ENCODE measurements at places on chromosomes 6 and 20. TPM values are rescaled to one million over a fixed set of nuclear protein-coding genes. Genes with fewer than 3 reads are reported as not detected.

- H3K36me3 ChIP-seq, result peaks cover 6% of the 10 kb centered on the region
- H3K27me3 ChIP-seq, result peaks cover 8% of the 10 kb centered on the region
- H3K27ac ChIP-seq, result no peak overlapping the region
- DNase-seq, result no peak
Observed at GRCh38 chr6:107625264-107625663, 135.3 kb downstream of the SOBP start.

- no peak overlapping the region for H3K27ac ChIP-seq
- no peaks in the 10 kb centered on the region for H3K27me3 ChIP-seq
- H3K36me3 ChIP-seq, result peaks cover 56% of the 10 kb centered on the region
- no peak overlapping the region for H3K4me3 ChIP-seq
Observed at GRCh38 chr6:109465772-109466171, 10.2 kb upstream of the MICAL1 start.

GRCh38 chr6:10237298-10238038, 177.4 kb downstream of the TFAP2A start:
- no peaks in the 10 kb centered on the region for H3K27me3 ChIP-seq
- H3K27ac ChIP-seq, result no peak overlapping the region
- H3K4me1 ChIP-seq, result no peaks in the 10 kb centered on the region
- no peak overlapping the region for H3K4me3 ChIP-seq
- no peak for DNase-seq
- H3K36me3 ChIP-seq, result no peaks in the 10 kb centered on the region

GRCh38 chr20:46592580-46593362, 42.3 kb upstream of the OCSTAMP start:
- no peak for DNase-seq
- no peaks in the 10 kb centered on the region for H3K36me3 ChIP-seq
- H3K4me3 ChIP-seq, result no peak overlapping the region
- no peak overlapping the region for H3K27ac ChIP-seq
- H3K4me1 ChIP-seq, result peaks cover 10% of the 10 kb centered on the region
- H3K27me3 ChIP-seq, result peaks cover 22% of the 10 kb centered on the region

- no peaks in the 10 kb centered on the region for H3K27me3 ChIP-seq
- peaks cover 11% of the 10 kb centered on the region for H3K36me3 ChIP-seq
- H3K4me3 ChIP-seq, result no peak overlapping the region
- no peak overlapping the region for H3K27ac ChIP-seq
- no peak for DNase-seq
Observed at GRCh38 chr6:18216411-18216810, 47.9 kb downstream of the DEK start.

DNA sequence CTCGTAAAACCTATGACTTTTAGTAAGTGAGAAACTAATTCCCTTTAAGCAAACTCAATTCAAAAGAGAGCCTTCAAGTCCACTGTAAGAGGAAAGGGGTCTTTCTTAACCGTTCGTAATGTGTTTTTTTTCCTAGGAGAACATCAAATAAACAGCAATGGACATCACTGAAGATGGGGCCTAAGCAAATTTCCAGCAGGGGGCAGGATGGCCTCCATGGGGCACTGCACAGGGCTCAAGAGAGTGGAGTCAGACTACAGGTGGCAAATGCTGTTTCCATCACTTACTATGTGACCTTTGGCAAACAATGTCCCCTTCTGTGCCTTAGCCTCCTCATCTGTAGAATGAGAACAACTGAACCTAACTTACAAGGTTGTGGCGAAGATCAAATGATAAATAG, 88.7 kb downstream of the ARHGAP18 start:
- DNase-seq, result no peak
- H3K4me1 ChIP-seq, result peaks cover 4% of the 10 kb centered on the region
- no peak overlapping the region for H3K27ac ChIP-seq
- no peaks in the 10 kb centered on the region for H3K27me3 ChIP-seq
- peaks cover 12% of the 10 kb centered on the region for H3K36me3 ChIP-seq
- H3K4me3 ChIP-seq, result no peak overlapping the region

The PDYN gene
- total RNA-seq, result not detected

The MUC21 gene
- not detected for total RNA-seq

DNA sequence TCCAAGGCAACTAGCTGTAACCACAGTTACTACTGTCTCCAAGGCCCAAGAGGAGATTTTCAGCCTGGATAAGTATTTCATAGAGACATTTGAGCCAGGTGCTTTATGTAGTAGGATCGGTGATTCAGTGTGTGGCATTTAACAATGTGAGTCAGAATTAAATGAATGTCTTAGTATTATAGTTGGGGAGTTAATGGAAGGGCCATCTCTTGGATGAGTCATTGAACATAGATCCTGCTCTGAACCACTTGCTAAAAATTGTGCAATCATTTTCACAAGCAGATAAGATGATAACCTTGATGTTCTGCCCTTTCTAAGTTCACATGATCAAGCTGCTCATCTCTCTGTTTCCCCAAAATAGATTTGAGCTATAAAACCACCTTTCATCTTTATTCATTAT, 668.9 kb upstream of the CITED2 start:
- DNase-seq, result no peak
- H3K27ac ChIP-seq, result no peak overlapping the region
- H3K4me1 ChIP-seq, result no peaks in the 10 kb centered on the region
- no peaks in the 10 kb centered on the region for H3K36me3 ChIP-seq
- no peak overlapping the region for H3K4me3 ChIP-seq

DNA sequence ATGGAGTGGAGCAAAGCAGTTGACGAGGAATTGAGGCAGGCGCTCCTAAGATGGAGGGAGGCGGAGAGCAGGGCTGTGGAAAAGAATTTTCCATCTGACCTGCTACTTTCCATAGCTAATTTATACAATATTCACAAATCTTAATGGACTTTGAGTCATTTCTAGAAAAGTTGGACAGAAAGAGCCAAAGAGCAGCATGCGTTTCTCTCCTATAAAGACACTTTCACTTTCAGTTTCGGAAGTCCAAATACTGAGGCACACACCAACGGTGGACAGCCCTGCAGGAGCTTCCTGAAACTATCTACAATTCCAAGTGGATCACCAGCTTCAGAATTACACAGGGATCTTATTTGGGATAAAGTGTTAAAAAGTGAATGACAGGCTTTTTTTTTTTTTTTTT, 43.5 kb downstream of the PANK2 start:
- H3K27me3 ChIP-seq, result no peaks in the 10 kb centered on the region
- peaks cover 16% of the 10 kb centered on the region for H3K36me3 ChIP-seq
- no peak for DNase-seq

GRCh38 chr6:138487102-138487604, 12.1 kb downstream of the NHSL1 start:
- peaks cover 7% of the 10 kb centered on the region for H3K4me1 ChIP-seq
- no peak overlapping the region for H3K4me3 ChIP-seq
- H3K36me3 ChIP-seq, result no peaks in the 10 kb centered on the region
- no peak for DNase-seq
- no peak overlapping the region for H3K27ac ChIP-seq
- H3K27me3 ChIP-seq, result peaks cover 5% of the 10 kb centered on the region

The BMP2 gene
- not detected for total RNA-seq

GRCh38 chr6:35292494-35292893, 5.1 kb upstream of the DEF6 start:
- peaks cover 8% of the 10 kb centered on the region for H3K36me3 ChIP-seq
- no peak for DNase-seq
- H3K27ac ChIP-seq, result no peak overlapping the region
- H3K4me3 ChIP-seq, result no peak overlapping the region

- H3K27me3 ChIP-seq, result no peaks in the 10 kb centered on the region
- no peak overlapping the region for H3K4me3 ChIP-seq
- no peaks in the 10 kb centered on the region for H3K4me1 ChIP-seq
Observed at GRCh38 chr6:72218125-72218524, 331.8 kb downstream of the RIMS1 start.

DNA sequence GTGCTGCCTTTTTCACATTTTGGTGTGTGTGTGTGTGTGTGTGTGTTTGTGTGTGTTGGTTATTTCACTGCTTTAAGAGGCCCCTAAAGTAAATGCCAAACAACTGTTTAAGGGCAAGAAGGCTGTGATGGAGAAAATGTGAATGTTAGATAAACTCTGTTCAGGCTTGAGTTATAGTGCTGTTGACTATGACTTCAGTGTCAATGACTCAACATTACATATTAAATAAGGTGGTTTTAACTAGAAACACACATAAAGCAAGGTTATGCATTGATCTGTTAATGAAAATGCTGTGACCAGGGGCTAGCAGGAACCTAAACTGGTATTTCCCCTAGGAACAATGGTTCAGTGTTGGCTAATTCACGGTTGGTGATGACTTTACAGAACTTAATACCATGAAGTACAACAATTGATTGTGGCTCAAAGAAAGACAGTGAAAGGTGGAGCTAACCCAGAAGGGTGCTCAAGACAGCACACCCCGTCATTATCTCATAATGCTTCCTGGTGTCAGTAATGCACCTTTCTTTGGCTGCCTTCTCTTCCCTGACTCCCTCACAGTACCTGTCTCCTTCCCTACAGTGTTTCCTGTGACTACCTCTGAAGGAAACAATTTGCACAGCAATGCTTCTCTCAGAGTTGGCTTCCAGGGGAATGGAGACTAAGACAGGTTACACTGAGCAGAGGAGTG, 116.1 kb downstream of the RIN2 start:
- no peak overlapping the region for H3K27ac ChIP-seq
- no peaks in the 10 kb centered on the region for H3K4me1 ChIP-seq
- DNase-seq, result no peak
- no peaks in the 10 kb centered on the region for H3K27me3 ChIP-seq
- no peaks in the 10 kb centered on the region for H3K36me3 ChIP-seq

DNA sequence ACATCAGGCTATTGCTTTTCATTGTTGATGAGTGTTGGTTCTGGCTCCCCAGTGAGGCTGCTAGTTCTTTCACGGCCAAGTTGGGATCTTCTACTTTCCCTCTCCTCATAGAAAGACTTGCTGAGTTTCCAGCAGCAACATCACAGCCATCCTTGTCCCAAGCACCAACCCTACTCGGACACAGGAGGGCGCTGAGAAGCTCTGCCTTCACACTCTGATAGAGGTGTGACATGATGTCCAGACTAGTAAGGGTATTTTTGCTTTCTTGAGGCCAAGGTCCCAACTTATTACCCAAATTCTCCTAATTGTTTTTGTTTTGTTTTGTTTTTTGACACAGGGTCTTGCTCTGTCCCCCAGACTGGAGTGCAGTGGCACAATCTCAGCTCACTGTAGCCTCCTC, 3.0 kb upstream of the GCM1 start:
- no peak overlapping the region for H3K27ac ChIP-seq
- H3K27me3 ChIP-seq, result no peaks in the 10 kb centered on the region
- H3K36me3 ChIP-seq, result no peaks in the 10 kb centered on the region
- no peak for DNase-seq

DNA sequence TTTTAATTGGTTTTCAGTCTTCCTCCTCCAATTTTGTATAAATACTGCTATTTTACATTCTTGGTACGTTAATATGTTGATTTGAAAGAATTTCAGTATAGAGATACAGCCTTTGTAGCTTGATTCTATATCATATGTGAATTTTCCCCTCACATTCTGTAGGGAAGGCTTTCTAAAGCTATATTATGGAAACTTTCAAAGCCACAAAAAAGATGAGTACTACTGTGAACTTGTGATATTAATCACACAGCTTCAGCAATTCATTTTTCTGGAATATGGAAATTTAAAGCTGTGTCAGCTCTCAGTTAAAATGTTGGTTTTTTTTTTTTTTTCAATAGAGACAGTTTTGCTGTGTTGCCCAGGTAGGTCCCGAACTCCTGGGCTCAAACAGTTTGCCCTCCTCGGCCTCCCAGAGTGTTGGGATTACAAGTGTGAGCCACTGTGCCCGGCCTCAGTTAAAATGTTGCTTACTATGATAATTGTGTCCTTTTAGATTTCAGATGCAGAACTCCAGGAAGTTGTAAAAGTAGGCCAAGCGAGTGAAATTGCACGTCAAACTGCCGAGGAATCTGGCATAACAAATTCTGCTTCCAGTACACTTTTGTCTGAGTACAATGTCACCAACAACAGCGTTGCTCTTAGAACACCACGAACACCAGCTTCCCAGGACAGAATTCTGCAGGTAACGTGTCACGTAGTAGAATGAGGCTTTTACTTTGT, 20.6 kb downstream of the CDC5L start:
- H3K4me1 ChIP-seq, result peaks cover 5% of the 10 kb centered on the region
- DNase-seq, result no peak
- no peaks in the 10 kb centered on the region for H3K27me3 ChIP-seq

DNA sequence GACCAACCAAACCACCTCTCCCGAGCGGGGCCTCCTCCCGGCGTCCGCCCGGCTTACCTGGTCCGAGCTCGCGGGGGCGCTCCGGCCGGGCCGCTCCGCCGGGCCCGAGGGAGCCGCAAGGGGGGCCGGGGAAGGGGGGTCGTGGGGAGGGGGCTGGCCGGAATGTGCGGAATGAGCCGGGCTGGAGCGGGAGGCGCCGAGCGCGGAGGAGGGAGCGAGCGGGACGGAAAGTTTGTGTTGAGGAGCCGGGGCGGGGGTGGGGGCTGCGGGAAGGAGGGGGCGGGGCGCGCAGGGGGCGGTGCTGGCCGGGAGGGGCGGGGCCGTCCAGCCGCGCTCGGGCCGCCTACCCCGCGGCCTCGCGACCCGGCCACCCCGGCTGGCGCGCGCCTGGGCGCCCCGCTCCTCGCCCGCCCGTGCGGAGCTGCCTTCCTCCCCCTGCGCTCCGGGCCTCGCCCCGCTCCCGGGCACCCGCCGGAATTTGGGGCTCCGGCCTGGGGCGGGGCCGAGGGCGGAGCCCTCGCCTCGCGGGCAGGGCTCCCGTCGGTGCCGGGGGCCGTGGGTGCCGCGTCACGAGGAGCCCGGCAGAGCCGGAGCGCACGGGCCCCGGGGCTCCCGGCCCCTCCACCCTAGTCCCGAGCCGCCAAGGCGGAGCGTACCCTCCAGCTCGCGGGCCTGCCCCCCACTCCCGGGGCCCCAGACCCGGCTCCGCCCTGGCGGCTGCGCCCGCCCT, at the start of gene TEAD3:
Gene TEAD3, minus strand, starts transcription at position 239 of the 730 bp plus-strand sequence.
- H3K27me3 ChIP-seq, result peaks cover 23% of the 10 kb centered on the region
- peak; percentile 79 for DNase-seq
- H3K27ac ChIP-seq, result peak within 1 kb of the TSS; percentile 56
- H3K36me3 ChIP-seq, result no peaks in the 10 kb centered on the region

The PAK1IP1 gene
- 11.1 TPM for total RNA-seq

The CEP85L gene
- 53.1 TPM for total RNA-seq

DNA sequence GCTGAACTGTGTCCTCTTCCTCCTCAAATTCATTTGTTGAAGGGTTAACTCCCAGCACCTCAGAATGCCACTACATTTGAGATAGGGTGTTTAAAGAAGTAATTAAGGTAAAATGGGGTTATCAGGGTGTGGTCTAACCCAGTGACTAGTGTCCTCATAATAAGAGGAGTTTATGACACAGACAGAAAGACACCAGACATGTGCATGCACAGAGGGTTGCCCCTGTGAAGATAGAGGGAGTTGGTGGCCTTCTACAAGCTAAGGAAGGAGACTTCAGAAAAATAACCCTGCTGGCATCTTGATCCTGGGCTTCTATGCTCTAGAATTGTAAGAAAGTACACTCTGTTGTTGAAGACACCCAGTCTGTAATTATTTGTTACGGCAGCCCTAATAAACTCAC, 24.9 kb upstream of the EDN1 start:
- H3K4me1 ChIP-seq, result peaks cover 10% of the 10 kb centered on the region
- DNase-seq, result no peak
- H3K36me3 ChIP-seq, result no peaks in the 10 kb centered on the region
- H3K4me3 ChIP-seq, result no peak overlapping the region
- H3K27ac ChIP-seq, result no peak overlapping the region

The PTGIS gene
- total RNA-seq, result 0.37 TPM

The CRISP3 gene
- not detected for total RNA-seq

Measured in activated naive CD8-positive, alpha-beta T cell treated with anti-CD3 and anti-CD28 coated beads, Interleukin-2, amount 10 ng/mL, durations not matched to agents 7 days and 5 days (primary cell).